Retina (tissue), 1 donor: ENCODE measurements at places on chromosomes 16 and 17.

- no peak for DNase-seq
Observed at GRCh38 chr17:28112606-28113005, 70.1 kb downstream of the NLK start.

GRCh38 chr16:77647726-77648125 is 74.6 kb upstream of the NUDT7 start:
- no peak for DNase-seq

DNA sequence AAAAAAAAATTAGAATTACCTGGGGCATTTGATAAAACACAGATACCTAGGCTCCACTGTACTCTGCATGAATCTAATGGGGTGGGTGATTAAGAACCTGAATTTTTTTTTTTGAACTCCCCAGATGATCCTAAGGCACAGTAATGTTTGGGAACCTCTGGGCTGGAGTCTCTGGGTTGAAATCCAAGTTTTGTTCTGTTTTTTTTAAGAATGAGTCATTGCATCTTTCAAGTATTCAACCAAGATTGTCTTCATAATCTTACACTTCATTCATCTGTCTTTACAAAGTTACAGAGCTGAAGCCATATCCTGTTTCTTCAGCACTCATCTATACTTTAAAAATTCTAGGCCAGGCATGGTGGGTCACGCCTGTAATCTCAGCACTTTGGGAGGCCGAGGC is 52.6 kb downstream of the PIGL start:
- no peak for DNase-seq

DNA sequence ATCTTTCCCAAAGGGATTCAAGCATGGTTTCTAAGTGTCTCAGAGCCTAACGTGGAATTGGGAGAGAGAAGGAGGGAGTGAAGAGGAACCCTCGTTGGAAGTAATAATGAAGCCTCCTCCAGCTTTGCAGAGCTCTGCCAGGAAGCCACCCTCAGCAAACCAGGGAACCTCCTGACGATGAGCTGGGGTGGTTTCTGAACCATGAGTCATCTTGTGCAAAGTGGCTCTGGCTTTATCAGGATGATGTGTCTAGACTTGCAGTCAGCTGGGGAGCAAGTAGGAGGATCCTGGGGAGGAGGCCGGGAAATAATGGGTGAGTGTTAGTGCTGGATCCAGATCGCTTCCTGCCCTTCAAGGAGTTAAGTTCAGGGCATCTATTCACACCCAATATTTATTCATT is 191.7 kb upstream of the RBFOX1 start:
- no peak for DNase-seq

- no peak for DNase-seq
Observed at GRCh38 chr17:21245639-21246084, 7.5 kb downstream of the NATD1 start.

DNA sequence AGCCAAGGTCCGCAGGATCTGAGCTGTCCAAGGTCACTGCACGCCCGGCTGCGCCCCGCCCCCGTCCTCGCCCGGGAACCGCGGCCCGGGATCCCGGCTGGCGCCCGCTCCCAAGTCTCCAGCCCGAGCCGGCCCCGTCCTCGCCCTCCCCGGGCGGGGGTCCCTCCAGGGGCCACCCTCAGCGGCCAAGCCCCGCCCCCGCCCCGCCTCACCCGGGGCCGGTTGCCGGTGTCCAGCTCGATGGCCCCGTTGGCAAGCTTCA is 216 bp downstream of the VPS9D1 start:
- DNase-seq, result no peak

GRCh38 chr16:80263848-80264694 is 276.7 kb upstream of the DYNLRB2 start:
- no peak for DNase-seq

DNA sequence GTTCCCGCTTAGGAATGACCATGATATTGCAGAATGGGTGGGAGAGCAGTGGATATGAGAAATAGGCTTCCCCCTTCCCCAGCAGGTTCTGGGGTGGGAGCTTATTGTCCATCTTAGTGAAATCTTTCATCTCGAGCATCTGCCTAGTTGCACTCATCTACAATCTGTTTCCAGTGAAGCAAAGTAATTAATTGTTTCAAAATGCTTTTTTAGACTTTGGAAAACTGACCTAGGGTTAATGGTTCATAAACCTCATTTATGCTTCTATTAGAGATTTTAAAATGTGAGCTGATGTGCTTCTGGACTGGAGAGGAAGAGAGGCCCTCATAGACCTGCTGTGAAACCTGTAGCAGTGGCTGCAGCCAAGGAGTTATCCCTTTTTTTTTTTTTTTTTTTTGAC is 247.7 kb upstream of the XYLT1 start:
- DNase-seq, result no peak

GRCh38 chr16:12925026-12925800 is 23.8 kb downstream of the SHISA9 start:
- DNase-seq, result no peak

DNA sequence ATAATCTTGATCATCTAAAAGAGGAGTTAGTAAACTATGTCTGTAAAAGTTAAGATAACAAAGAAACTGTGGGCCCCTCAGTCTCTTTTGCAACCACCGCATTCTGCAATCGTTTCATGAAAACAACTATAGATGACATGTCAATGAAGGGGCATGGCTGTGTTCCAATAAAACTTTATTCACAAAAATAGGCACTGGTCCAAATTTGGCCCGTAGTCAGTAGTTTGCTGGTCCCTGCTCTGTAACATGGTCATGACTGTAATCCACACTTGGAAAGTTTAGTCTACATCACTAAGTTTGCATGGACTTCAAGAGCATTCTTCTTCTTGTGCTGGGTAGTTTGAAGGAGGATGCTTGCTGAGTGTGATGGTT is 299.3 kb upstream of the PSMD7 start:
- DNase-seq, result no peak

GRCh38 chr16:14496786-14497185 is 133.3 kb downstream of the PARN start:
- no peak for DNase-seq

GRCh38 chr17:55760643-55761355 is 9.9 kb downstream of the PCTP start:
- DNase-seq, result no peak

DNA sequence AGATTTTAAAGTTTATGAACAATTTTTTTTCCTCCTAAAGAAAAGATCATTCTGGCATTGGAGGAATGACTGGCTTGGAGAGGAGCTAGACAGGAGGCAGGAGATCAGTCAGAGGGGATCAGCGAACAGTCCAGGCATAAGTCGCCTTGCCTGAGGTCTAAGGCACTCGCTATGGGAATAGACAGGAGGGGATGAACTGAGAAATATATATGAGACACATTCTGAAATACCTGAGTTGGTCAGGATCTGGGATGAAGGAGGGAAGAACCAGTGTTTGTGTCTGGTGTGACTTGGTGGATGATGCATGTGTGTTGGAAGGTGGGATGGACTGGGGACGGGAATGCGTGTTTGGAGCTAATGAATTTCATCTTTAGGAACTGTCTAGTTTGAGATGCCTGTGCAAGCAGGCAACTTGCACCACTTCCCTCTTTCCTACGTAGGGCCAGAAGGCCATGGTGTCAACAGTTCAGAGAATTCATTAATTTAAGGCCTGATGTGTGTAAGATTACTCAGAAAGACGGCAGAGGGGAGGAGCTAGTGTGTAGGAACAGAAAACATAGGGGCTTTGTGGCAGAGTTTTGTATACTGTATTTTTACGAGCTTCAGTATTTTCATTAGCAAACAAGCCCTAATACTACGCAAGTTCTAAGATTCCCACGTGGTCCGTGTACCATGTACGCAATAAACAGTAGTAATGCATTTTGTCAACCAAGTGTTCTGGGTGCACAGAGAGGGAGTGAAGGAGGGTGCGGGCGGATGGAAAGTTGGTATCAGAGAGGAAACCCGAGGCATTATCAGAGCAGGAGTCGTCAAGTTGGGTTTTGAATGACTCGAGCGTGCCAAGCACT is 825 bp downstream of the HEATR6 start:
- DNase-seq, result peak; percentile 10

DNA sequence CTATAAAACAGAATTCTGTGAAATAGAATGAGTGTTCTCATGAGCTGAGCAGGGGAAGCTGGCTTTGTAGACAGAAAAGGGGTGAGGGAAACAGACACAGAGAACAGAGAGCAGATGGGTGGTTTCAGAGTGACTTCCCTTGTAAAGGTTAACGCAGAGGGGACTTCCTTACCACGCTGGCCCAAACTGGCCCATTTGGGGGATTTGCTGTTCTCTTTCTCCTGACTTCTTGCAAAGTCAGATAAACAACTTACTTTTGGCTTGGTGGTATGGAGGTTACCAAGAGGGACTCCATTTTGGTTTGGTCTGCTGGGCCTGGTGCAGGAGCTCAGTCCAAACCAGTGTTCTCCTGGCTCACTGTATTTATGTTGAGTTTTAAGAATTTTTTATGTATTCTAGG is 48.4 kb downstream of the SEC14L1 start:
- no peak for DNase-seq

- no peak for DNase-seq
Observed at GRCh38 chr16:83727018-83727417, 80.8 kb upstream of the HSBP1 start.

GRCh38 chr17:74951680-74952421 is 16.2 kb downstream of the OTOP3 start:
- DNase-seq, result no peak
